ENCODE measurements at places on chromosomes 5 and 9.

GRCh38 chr5:56480078-56480704 lies 247.1 kb upstream of the ANKRD55 start:
- DNase-seq = no peak

GRCh38 chr9:134230092-134230941 lies 66.0 kb upstream of the RNU6ATAC start:
- DNase-seq = no peak

- peak; percentile 19 for DNase-seq
These were observed 485.6 kb downstream of the ZSWIM6 start for GRCh38 chr5:61817472-61818326.

GRCh38 chr5:28788954-28789353 lies 1750.6 kb upstream of the CDH9 start:
- no peak for DNase-seq

DNA sequence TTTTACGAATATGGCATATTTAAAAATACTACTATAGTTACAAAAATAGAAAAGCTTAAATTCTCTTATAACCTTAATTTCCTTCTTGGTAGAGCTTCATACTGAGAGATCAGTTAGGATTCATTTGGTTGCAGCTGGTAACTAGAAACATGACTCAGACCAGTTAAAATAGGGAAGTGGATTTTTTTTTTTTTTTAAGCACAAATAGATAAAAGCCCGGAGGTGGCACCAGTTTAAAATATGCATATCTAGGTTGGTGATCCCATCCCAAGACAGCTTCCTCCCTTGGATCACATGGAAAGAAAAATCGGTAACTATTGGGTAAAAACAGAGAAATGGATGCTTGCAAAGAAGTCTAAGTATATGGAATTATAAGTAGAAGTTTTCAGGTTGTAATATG lies 1634.3 kb downstream of the MAT2B start:
- DNase-seq = no peak

DNA sequence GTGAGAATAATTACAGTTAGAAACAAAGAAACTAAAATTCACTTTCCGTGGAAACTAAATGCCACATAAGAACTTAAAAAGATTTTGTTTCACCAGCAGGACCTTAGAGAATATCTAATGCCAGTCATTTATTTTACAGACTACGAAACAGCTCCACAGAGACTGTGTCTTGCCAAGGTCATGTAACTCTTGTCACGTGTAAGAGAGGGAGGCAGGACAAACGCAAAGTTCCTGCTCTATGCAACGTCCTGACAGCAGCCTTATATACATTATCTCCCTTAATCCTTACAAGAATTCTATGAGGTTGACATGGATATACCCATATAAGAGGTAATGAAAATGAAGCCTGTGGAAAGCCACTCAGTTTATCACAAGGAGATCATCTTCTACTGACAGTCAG lies 39.4 kb downstream of the CTNNAL1 start:
- no peak for DNase-seq

GRCh38 chr9:132798817-132799790 lies 79.0 kb downstream of the AK8 start:
- no peak for DNase-seq

GRCh38 chr9:129949821-129950220 lies 93.2 kb downstream of the FNBP1 start:
- DNase-seq = no peak

DNA sequence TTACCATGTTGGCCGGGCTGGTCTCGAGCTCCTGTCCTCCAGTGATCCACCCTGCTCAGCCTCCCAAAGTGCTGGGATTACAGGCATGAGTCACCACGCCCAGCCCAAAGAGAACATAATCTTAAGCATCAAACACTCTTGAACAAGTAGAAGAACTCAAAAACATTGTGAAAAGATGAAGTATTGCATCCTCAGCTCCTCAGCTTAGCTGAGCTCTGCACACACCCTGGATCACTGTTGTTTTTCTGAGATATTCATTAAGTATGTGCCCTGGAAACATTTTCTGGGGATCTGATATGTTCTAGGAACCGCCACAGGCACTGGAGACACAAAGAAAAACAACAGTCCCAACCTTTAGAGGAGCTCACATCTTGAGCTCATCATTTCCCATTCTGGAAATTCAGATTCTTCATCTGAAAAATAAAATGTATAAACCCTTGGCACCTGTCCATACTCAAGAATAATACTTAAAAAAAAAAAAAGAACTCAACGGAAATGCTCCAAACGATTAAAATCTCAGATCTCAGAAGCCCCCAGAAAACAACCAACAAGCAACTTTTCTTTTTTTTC lies 62.2 kb upstream of the ZNF462 start:
- DNase-seq = no peak

DNA sequence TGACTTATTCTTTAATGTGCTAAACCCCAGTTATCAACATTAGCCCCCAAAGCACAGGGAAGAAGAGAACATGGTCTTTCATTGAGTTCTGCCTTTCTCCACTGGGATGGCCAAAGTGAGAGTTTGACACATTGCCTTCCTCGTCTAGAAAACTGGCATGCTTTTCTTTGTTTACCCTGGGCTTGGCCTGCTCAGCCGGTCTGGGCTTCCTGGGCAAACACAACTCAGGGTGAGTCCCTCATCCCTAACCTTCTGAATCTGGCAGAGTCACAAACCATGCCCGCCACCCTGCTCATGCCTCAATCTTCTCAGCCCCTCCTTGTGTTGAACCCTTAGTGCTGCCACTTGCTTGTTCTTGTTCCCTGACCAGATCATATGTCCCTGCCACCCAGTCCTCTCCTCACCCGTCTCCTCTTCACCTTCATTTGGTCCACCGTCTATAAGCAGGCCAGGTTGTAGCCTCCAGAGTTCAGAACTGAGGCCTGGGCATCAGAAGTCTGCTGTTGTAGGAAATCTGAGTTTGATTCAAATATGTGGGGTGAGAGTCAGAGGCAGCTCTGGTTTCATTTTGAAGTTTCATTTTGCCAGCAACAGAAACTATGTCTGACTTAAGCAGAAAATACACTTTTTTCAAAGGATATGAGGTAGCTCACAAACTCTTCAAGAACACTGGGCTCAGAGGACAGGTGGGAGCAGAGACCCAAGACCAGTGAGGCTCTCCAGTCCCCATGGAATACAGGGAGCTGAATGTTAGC lies 217.6 kb downstream of the NDUFS4 start:
- DNase-seq = no peak

GRCh38 chr5:116575326-116576052 lies 866 bp upstream of the SEMA6A start:
- no peak for DNase-seq

DNA sequence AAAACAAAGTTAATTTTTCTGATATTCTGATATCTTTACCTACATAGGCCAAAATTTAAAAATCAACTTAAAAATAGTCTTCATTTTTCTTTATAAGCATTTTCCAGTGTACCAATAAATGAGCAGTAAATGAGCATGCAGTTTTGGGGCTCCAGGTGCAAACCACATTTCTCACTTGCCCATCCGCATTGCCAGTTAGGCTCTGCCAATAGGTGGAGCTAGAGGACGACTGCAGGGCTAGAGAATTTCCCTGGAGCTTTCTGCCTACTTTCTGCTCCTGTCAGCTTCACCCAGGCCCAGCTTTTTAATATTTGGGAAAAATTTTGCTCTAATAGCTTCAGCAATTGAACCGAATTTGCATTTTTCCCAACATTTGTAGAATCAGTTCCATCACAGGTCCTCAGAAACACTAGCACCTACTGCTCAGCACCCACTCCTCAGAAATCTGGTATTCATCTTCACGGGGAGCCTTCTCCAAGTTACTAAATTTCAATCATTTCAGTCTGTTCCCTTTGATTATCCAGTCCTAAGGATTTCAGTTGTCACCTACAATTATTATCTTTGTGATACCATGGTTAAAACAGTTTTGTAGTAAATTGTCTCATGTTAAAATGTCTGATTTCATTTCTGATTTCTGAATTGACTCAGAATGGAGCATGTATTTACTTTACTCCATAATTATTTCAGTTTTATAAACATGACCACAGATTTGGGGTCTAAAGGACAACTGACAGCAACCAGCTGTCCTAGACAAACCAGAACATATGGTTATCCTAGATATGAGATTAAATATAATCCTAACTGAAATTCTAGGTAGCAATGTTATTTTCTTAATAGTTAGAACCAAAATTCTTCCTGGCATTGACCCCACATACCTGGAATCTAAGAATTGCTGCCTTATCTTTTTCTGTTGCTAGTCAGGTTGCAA lies 104.6 kb upstream of the FAM174A start:
- DNase-seq = no peak

- DNase-seq = no peak
These were observed 95.6 kb downstream of the HSPA4 start for GRCh38 chr5:133147411-133147810.

DNA sequence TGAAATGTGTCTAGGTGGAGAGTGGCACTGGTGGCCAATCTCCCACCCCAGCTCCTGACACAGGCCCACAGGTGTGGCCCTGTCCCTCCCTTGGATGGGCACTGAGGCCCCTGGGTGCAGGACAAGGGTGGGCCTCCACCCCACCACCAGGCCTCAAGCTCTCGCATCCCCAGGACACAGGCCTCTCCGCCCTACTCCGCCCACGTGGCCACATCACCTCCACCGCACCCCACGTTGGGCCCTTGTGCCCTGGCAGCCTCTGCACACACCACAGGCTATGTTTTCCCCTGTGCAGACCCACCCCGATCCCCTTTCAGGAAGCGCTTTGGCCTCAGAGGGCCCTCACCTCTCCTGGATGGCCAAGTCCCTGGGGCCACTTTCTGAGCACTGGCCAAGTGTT lies 54.7 kb downstream of the SECISBP2 start:
- DNase-seq = no peak

- DNase-seq = no peak
These were observed 79.2 kb downstream of the DPYSL3 start for GRCh38 chr5:147430628-147431027.

- DNase-seq = no peak
These were observed 13.4 kb downstream of the OXCT1 start for GRCh38 chr5:41856644-41857491.

DNA sequence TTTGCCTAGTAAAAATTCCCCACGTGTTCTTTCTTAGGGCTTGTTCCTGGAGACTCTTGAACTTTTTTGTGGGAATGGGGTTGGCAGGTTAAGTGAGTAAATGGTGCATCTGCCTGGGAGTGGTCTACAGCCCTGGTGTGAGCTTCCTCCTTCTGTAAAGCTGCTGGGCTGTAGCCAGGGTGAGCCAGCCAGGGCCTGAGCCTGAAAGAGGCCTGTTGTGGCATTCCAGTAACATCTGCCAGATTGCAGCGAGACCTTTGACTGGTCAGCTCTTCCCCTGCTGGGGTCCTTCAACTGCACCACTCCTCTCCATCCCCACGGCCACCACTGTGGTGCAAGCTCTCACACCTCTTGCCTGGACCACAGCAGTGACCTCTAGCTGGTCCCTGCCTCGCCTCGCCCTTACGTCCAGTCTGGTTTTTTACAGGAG lies 47.5 kb downstream of the SLC22A5 start:
- no peak for DNase-seq

- DNase-seq = peak; percentile 27
These were observed 110.0 kb downstream of the PAX5 start for GRCh38 chr9:36924071-36924470.

- DNase-seq = no peak
These were observed 37.7 kb downstream of the TNC start for GRCh38 chr9:115080242-115080641.

- peak; percentile 92 for DNase-seq
These were observed 29.7 kb downstream of the ZNF462 start for GRCh38 chr9:106892632-106893031.

- no peak for DNase-seq
These were observed 12.4 kb downstream of the PCDH12 start for GRCh38 chr5:141945511-141946051.

DNA sequence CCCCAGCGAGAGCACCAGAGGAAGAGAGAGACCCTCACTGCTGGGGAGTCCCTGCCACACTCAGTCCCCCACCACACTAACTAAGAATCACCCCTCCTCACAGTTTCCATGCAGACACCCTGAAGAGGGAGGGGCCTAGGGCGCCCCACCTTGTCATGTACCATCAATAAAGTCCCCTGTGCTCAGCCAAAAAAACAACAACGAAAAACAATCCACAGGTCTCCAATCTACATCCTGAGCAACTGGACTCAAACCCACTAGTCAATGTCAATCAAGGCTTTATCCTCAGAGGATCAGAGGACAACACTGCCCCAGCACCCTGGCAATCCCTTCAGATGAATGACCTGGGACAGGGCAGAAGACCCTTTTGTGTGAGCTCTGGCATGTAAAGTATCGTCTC lies 210.1 kb upstream of the MSX2 start:
- no peak for DNase-seq

GRCh38 chr5:119420169-119420568 lies 32.1 kb upstream of the HSD17B4 start:
- no peak for DNase-seq

DNA sequence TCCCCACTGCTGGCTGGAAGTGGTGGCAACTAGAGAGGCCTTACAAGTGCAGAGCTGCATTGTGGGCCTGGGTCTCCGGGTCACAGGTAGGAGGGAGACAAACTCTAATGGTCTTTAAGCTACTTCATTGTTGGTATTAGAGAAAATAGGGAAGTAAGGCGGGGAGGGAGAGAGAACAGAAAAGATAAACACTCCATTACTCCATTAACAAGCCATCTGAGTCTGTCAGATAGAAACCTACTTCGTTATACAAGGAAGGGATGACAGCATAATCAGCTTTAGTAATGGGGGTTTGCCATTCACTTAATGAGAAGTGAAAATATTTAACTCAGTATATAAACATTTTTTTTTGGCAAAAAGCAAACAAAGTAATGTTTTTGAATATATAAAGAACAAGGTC lies 107.4 kb downstream of the TLE1 start:
- DNase-seq = no peak

DNA sequence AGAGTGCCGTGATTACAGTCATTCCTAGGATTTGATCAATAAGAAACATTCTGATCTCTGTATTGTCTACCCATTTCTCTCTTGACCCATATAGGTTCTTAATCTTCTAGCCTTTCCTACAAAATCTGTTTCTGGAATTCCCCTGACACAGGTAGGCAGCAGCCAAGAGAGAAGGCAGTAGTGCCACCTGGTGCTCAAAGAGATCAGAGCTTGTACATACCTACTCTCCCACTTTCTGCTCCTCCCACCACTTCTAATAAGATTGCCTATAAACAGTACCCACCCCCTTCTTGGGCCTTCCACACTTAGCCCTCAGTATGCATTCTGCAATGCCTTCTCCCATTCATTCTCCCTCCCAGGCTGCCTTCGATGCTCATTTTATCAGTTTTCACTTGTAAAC lies 117.4 kb upstream of the RORB start:
- DNase-seq = no peak

GRCh38 chr5:17190242-17190778 lies 27.1 kb upstream of the BASP1 start:
- peak; percentile 44 for DNase-seq

GRCh38 chr5:87770016-87770570 lies 357.4 kb upstream of the CCNH start:
- no peak for DNase-seq

GRCh38 chr5:1749346-1750124 lies 50.1 kb downstream of the MRPL36 start:
- no peak for DNase-seq

- peak; percentile 34 for DNase-seq
These were observed 133.9 kb downstream of the LHFPL2 start for GRCh38 chr5:78514427-78515330.

- DNase-seq = no peak
These were observed 71.3 kb upstream of the HTR4 start for GRCh38 chr5:148725675-148726074.

- no peak for DNase-seq
These were observed 586.3 kb downstream of the PTPRD start for GRCh38 chr9:10026443-10026984.

GRCh38 chr5:100901821-100902341 lies 1.2 kb downstream of the ST8SIA4 start:
- DNase-seq = no peak

Data from fibroblast of skin of left biceps (primary cell).